ENCODE measurements at places on chromosomes 13 and 19.

DNA sequence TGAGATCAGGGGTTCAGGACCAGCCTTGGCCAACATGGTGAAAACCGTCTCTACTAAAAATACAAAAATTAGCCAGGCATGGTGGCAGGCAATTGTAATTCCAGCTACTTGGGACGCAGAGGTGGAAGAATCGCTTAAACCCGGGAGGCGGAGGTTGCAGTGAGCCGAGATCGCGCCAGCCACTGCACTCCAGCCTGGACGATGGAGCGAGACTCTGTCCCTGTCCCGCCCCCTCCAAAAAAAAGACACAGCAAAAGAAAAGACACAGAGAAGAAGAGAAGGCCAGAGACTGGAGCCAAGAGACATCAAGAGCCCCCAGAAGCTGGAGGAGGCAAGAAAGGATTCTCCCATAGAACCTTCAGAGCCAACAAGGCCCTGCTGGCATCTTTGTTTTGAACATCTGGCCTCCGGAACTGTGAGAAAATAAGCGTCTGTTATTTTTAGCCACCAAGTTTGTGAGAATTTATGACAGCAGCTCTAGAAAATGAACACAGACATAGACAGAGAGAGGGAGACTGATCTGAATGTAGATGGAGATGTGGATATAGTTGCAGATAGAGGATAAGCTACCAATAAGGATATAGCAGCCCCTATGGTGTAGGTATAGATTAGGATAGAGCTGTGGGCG, 25.7 kb upstream of the PNMA8B start:
- DNase-seq, result no peak

DNA sequence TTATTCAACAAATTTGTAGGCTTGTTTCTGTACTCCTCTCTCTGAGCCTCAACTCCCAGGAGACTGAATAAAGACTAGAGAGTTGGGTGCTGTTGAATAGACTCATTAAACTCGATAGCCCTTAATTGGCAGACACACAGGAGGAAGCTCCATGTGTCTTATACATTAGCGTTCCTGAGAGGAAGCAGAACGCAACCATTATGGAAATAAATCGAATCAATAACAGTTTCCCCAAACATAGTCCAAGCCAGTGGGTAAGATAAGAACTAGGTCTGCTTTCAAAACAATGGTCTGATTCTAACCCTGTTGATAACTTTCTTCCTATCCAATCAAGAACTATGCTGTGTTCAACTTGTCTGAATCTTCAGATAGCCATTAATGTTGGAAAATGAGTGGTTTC, 118.1 kb upstream of the FNDC3A start:
- no peak for DNase-seq

DNA sequence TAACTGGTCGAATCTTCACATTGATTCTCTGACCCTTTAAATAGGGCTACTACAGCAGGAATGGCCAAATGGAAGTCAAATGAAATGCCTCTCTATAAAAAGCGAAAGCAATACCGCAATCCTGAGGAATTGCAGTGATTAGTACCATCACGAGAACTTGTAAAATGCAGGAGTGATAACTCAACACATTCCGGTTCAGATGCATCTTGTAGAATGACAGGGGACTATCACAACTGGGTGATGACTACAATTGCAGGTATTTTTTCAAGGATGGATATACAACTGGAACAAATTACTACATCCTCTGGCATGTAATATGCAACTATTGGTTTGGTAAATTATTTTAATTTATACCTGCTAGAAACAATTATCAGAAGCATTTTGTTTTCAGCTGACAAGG, 140.4 kb downstream of the PCDH20 start:
- no peak for DNase-seq

DNA sequence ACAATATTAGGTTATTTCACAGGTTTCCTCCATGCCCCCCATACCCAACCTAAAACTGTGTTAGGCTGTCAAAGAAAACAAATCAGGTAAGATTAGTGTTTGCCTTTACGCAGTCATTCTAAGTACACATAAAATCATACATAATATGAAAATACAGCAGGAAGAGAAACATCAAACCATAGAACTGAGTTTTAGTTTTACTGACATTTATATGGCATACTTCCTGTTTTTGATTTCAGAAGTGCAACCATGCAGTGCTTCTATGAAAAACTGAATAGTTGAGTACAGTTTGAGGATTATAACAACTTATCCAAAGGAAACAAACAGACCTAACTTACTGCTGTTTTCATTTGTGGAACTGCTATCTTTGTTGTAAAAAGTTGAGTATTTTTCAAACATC, 91.3 kb downstream of the KCNRG start:
- no peak for DNase-seq

Data from stimulated activated CD4-positive, alpha-beta T cell treated with anti-CD3 and anti-CD28 coated beads, Interleukin-15, amount 100 ng/mL, for 1 hour (primary cell).